Psoas muscle (tissue), 8 donors: ENCODE measurements at places on chromosomes 6 and 20.

- no peak for DNase-seq
- H3K4me1 ChIP-seq, result no peaks in the 10 kb centered on the region
These were observed 66.7 kb upstream of the SAMD5 start for GRCh38 chr6:147441751-147442150.

DNA sequence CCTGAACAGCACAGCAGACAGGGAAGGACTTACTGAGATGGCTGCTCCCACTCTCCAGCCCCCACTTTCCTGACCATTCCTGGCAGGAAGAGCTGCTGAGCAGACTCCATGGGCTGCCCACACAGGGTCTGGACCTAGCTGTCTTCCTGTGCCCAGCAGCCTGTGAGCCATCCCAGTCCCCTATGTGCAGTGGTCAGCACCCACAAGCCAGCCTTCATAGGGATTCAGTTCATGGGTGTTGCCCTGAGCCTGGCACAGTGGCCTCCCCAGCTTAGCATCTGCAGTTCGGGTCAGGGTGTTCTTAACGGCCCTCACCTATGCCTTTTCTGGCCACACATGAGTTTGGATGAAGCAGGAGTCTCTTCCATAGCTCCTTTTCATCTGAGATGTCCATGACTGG is 32.0 kb downstream of the UBD start:
- H3K36me3 ChIP-seq, result no peaks in the 10 kb centered on the region
- no peaks in the 10 kb centered on the region for H3K4me1 ChIP-seq
- no peak for DNase-seq

- H3K27me3 ChIP-seq, result no peaks in the 10 kb centered on the region
- no peak for DNase-seq
- H3K4me1 ChIP-seq, result peaks cover 9% of the 10 kb centered on the region
- H3K36me3 ChIP-seq, result no peaks in the 10 kb centered on the region
- peak overlapping the region; percentile 95 for H3K4me3 ChIP-seq
- peak overlapping the region; percentile 100 for H3K27ac ChIP-seq
These were observed 532 bp upstream of the PM20D2 start for GRCh38 chr6:89145091-89145955.

- no peaks in the 10 kb centered on the region for H3K4me1 ChIP-seq
- H3K27ac ChIP-seq, result no peak overlapping the region
- DNase-seq, result no peak
- H3K4me3 ChIP-seq, result no peak overlapping the region
- no peaks in the 10 kb centered on the region for H3K36me3 ChIP-seq
These were observed 85.0 kb downstream of the SULF2 start for GRCh38 chr20:47700327-47700726.

DNA sequence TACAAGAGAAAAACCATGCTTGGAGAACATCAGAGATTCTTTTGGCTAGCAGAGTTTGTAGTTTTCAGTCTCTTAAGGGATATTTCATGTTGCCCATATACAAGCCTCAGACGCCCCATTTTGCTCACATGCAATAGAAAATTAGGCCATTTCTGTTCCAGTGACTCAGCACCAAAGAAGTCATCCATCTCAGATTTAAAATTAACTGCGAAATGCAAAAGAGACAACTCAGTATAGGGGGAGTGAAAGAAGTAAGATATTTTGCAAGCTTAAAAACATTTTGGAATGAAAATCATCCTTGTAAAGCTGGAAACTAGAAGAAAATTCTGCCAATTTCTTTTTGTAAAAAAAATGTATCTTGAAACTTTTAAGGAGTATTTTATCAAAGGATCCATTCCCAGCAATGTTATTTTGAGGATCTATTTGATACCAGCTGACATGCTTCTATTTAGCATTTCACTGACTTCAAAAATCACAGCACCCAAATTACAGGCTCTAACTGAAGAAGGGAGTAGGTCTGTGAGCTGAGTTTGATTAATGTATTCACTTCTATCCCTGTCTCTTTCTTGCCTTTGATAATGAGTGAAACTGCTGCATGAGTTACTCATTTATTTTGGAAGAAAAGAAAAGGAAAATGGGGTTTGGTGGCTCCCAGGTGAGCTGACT is 223.7 kb upstream of the SULF2 start:
- no peak for DNase-seq
- no peak overlapping the region for H3K27ac ChIP-seq
- no peak overlapping the region for H3K4me3 ChIP-seq
- H3K36me3 ChIP-seq, result no peaks in the 10 kb centered on the region
- H3K27me3 ChIP-seq, result no peaks in the 10 kb centered on the region
- no peaks in the 10 kb centered on the region for H3K4me1 ChIP-seq

GRCh38 chr20:16580147-16580546 is 6.9 kb upstream of the KIF16B start:
- DNase-seq, result no peak
- H3K4me3 ChIP-seq, result no peak overlapping the region
- H3K27ac ChIP-seq, result peak overlapping the region; percentile 62
- H3K4me1 ChIP-seq, result peaks cover 17% of the 10 kb centered on the region
- H3K36me3 ChIP-seq, result no peaks in the 10 kb centered on the region
- H3K27me3 ChIP-seq, result no peaks in the 10 kb centered on the region

DNA sequence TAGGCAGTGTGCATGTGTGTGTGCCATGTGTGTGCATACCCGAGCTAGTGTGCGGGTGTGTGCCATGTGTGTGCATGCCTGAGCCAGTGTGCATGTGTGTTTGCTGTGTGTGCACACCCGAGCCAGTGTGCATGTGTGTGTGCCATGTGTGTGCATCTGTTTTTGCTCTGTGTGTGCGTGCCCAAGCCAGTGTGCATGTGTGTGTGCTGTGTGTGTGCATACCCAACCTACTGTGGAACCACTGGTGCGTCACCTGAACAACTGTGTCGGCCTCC is 5.7 kb downstream of the RBBP8NL start:
- no peaks in the 10 kb centered on the region for H3K4me1 ChIP-seq
- H3K27me3 ChIP-seq, result peaks cover 11% of the 10 kb centered on the region
- DNase-seq, result no peak
- no peak overlapping the region for H3K4me3 ChIP-seq
- no peak overlapping the region for H3K27ac ChIP-seq

DNA sequence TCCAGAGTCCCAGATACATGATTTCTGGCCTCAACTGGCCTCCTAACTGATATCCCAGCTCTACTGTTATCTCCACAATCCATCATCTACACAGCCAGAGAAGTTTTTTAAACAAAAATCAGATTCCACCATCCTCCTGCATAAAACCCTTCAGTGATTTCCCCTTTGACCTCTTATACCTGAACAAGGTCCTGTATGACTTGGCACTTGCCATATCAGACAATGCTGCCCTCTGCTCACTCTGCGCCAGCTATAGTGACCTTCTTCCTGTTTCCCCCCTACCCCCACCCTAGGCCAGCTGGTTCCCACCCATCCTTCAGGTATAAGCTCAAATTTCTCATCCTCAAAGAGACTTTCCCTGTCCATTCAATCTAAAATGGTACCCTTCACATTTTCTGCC is 322.2 kb downstream of the PKHD1 start:
- H3K4me1 ChIP-seq, result no peaks in the 10 kb centered on the region
- no peak for DNase-seq
- no peak overlapping the region for H3K4me3 ChIP-seq
- no peaks in the 10 kb centered on the region for H3K36me3 ChIP-seq
- H3K27me3 ChIP-seq, result no peaks in the 10 kb centered on the region
- H3K27ac ChIP-seq, result no peak overlapping the region

DNA sequence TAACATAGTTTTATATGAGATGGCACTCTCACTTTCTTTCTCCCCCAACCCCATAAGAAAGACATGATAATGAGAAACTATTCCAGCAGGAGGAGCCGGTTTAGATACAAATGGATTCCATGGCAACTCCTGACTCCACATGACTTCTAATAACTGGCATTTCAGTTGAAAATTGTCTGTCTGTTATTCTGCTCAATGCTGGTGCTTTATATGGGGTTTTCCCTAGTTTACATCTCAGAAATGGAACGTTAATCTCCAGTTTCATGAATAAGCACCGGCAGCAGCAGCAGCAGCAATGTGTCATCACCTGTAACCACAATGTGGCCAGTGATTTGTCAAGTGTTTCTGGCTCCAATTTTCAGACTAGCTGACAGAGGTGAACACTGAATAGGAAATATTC is 8.0 kb upstream of the SIM1 start:
- no peaks in the 10 kb centered on the region for H3K27me3 ChIP-seq
- H3K36me3 ChIP-seq, result no peaks in the 10 kb centered on the region
- H3K27ac ChIP-seq, result no peak overlapping the region

DNA sequence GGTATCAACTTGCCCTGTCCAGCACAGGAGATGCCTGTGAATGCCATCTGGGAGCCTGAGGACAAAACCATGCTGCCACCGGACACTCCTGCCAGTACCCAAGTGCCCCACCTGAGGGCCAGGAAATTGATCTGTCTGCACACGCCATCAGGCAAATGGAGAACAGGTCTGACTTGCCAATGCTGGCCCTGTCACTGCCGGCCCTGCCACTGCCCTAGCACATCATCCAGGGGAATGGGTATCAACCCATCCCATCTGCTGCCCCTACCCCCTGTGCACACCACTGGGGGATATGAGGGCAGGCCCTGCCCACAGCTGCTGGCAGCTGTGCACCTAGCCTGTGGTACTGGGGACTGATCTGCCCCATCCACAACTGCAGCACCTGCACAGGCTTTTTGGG is 1081.6 kb upstream of the EYS start:
- no peaks in the 10 kb centered on the region for H3K27me3 ChIP-seq
- no peaks in the 10 kb centered on the region for H3K36me3 ChIP-seq
- H3K27ac ChIP-seq, result no peak overlapping the region
- H3K4me3 ChIP-seq, result no peak overlapping the region

DNA sequence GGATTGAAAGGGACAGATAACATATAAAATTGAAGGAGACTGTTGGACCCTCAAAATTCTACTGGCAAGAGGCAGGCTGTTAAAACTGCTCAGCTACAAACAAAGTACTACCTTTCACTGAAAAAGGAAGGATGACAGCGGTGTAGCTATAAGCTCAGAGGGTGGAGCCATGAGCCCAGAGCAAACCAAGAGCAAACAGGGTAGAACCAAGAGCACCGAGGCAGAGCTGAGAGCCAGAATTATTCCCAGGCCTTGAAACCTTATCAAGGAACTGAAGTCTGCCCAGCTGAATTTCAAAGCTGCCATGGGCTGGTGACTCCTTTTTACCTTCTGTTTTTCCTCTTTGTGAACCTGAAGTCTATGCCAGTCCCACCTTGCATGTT is 74.7 kb upstream of the SLC4A11 start:
- H3K36me3 ChIP-seq, result peaks cover 26% of the 10 kb centered on the region
- H3K27me3 ChIP-seq, result no peaks in the 10 kb centered on the region
- H3K4me1 ChIP-seq, result peaks cover 52% of the 10 kb centered on the region
- no peak for DNase-seq

DNA sequence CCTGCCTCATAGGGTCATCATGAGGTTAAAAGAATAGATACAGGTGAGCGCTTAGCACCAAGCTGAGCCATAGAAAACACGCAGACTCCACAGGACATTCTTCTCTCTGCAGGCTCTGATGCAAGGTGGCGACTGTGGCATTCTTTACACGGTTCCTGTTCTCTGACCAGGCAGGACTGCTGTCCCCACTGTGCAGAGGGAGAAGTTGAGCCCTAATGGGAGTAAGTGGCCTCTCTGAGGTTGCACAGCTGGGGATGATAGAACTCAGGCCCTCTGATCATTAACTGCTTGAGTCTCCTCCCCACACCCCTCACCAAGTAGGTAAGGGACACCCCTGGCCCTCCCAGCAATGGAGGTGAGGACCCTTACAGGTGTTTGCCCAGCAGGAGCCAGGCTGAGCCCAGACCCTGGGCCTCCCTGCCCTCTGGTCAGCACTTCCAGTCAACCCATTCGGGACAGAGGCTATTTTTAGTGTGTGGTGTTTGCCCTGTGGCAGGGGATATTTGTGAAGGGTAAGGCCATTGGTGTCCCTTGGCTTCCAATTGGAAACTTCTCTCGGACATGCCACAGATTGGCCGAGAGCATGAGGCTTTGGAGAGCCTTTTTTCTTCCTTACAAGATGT is 116.8 kb downstream of the VEGFA start:
- DNase-seq, result no peak
- peak overlapping the region; percentile 30 for H3K27ac ChIP-seq
- peaks cover 26% of the 10 kb centered on the region for H3K4me1 ChIP-seq
- H3K27me3 ChIP-seq, result no peaks in the 10 kb centered on the region

DNA sequence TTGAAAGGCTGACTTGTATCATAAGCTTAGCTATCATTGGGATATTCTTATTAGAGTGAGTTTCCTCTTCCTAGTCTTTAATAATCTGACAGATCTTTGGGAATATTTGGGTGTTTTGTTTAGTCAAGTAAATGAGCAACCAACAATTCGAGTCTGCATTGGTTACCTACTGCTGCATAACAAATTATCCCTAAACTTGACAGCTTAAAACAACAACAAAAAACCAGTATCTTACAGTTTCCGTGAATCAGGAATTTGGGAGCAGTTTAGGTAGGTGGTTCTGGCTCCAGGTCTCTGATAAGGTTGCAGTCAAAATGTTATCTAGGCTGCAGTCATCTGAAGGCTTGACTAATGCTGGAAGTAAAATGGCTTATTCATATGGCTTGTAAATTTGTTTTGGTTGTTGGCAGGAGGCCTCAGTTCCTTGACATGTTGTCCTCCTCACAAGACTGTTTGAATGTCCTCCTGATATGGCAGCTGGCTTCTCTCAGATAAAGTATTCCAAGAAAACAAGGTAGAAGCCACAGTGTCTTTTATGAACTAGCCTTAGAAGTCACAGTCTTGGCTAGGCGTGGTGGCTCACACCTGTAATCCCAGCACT is 7.2 kb downstream of the GTF3C6 start:
- H3K27me3 ChIP-seq, result no peaks in the 10 kb centered on the region
- H3K27ac ChIP-seq, result no peak overlapping the region
- no peak overlapping the region for H3K4me3 ChIP-seq
- DNase-seq, result no peak
- no peaks in the 10 kb centered on the region for H3K4me1 ChIP-seq

DNA sequence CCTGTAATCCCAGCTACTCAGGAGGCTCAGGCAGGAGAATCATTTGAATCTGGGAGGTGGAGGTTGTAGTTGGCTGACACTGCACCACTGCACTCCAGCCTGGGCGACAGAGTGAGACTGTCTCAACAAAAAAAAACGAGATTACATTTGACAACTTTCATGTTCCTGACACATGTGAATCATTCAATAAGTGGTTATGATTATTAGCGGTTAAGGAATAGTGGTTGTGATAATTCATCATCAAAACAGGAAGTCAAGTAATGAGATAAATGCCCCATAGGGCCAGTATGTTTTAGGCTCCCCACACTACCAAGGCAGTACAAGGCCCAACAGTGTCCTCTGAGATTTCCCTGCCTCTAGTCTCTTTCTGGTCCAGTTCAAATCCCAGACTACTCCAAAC is 2.5 kb downstream of the HDDC2 start:
- H3K27ac ChIP-seq, result no peak overlapping the region
- no peaks in the 10 kb centered on the region for H3K27me3 ChIP-seq
- no peak for DNase-seq
- H3K4me3 ChIP-seq, result no peak overlapping the region
- peaks cover 52% of the 10 kb centered on the region for H3K36me3 ChIP-seq
